ENCODE measurements at places on chromosomes 7 and 10.

DNA sequence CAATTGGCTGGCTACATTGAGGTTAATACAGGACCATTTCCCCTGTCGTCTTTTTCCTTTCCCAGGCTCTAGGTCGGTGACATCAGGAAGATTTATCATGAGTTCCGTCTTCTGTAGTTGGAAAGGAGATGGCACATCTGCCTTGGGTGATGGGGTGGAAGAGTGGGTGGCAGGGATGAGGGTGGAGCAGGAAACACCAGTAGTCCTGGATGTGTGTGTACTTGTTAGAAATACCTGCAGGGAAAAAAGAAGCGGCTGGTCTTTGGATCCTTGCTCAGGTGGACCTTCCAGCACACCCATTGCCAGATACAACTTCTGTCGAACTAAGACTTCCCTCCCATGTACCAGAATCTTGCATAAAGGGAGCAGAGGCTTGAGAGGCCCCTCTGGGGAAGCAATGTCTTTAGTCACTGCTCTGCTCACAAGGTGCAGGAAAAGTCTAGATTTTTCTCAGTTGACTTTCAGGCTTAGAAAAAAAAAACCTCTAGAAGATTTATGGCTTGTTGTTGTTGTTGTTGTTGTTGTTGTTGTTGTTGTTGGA lies 516.8 kb upstream of the GALNT17 start:
- DNase-seq, result no peak

DNA sequence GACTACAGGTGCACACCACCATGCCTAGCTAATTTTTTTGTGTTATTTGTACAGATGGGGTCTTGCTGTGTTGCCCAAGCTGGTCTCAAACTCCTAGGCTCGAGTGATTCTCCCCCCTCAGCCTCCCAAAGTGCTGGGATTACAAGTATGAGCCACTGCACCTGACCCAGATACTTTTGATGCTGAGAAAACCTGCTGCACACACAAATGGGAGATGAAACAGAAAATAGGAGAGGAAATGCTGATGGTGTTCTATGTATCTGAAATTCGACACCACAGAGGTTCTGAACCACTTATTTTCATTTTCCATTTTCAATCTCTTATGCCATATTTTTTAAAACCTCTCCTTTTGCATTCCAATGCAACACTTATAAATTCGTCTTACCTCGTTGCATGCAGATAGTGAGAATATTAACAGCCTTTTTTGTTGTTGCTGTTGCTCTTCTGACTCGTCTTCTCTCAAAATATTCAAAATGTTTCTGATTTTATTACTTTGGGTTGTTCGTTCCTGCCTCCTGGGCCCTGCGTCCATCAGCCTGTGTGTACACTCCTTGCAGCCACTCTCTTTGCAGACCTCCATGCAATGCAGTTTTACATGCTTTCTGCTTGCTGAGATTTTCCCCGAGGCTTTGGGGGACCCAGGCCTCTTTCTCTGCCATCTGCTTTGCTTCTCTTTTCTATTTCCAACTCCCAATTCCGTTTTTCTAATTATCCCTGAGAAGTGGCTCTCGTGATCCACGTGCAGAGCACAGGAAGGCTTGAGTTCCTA lies 556.1 kb downstream of the GALNT17 start:
- no peak for DNase-seq

- peak; percentile 80 for DNase-seq
Measured at GRCh38 chr10:87925570-87925969, 62.1 kb downstream of the PTEN start.

- no peak for DNase-seq
Measured at GRCh38 chr7:107643407-107643806, 17.2 kb upstream of the SLC26A4 start.

- DNase-seq, result no peak
Measured at GRCh38 chr10:29681676-29682448, 47.1 kb upstream of the SVIL start.

DNA sequence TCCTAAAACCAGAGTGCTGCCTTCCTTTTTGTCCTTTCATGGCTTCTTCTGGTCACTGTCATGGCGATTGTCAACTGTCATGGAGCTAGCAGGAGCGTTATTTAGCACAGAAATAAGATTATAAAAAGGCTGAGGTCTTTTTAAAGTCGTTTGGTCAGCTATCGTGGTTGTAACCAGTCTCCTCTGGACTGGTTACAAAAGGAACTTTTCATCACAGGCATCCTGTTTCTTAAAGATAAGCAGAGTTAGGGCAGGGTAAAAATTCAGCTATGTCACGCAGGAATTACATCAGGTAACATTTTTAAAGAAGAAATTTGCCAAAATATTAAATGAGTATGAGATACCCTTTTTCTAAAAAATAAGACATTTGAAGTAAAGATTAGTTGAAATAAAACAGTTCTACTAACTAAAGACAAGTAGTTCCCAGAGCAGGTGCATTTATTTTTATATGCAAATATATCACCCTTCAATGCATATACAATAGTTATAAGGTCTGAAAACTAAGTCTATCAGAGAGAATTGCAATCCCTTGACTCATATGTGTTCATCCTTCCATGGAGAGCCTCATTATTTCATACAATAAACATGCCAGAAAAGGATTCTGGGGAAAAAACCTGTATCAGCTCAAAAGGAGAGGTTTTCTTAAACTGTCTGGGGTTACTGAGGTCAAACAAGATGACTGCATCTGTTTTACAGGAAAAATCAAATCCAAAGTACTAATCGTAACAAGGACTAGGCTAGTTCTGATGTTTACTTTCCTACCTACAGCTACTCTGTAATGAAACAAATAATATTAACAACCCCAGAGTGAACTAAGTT lies 20.9 kb downstream of the FAM24A start:
- no peak for DNase-seq

DNA sequence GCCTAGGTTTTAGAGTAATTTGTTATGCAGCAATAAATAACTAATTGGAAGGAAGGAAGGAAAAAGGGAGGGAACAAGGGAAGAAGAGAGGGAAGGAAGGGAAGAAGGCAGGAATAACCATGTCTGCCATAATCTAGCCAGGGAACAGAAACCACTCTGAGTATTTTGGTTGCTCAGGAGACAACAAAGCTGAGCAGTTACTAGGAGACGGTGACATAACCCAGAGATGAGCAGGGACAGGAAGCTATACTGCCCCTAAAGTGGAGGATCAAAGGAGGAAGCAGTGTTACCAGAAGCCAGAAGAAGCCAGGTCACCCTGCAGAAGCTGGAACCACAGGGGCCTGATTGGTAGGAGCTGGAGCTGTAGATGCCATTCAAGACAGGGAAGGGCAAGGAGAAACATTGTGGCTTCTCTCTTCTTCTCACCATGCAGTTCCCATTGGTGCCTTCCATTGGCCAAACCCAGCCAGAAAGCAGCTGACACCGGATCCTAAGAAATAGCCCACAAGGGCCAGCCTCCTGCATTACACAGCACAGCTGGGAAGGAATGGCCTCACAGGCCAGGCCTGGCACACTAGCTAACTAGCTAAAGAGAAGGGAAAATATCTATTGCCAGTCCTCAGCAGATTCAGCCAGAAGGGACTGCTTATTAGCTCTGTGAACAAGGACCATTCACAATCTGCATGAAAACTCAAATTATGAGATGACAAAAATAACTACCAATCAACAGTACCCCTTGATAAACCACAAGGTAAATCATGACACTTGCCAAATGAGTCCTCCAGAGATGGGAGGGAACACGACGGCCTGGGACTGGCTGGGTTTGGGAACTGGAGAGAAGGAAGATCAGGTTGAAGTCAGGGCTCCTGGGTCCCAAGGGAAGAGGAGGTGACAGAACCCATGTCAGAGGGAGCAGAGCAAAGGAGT lies 184.5 kb upstream of the NFE2L3 start:
- no peak for DNase-seq

All from NCI-H187 treated with DMSO at 0.1 percent for 48 hours (cell line).